ENCODE measurements at places on chromosomes 4 and X. TPM values are rescaled to one million over a fixed set of nuclear protein-coding genes. Genes with fewer than 3 reads are reported as not detected.

GRCh38 chrX:14864631-14865030, 8.2 kb downstream of the FANCB start:
- DNase-seq: no peak

DNA sequence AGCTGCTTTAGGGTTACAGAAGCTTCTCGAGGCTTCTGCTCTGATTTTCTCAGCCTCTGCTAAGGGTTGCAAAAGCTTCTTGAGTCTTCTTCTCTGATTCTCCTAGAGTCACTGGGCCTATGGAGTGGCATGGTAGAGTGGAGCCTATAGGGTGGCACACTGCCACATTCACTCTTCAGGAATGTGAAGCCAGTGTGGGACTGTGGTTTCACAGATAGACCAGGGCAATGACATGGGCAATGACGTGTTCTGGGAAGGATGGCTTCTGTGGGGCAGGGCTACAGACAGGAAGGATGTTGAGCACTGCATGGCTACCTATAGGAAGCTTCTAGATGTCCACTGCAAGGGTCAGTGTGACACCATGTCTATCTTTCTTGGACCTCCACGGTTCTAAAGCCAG, 11.0 kb upstream of the MAMLD1 start:
- no peak for DNase-seq

DNA sequence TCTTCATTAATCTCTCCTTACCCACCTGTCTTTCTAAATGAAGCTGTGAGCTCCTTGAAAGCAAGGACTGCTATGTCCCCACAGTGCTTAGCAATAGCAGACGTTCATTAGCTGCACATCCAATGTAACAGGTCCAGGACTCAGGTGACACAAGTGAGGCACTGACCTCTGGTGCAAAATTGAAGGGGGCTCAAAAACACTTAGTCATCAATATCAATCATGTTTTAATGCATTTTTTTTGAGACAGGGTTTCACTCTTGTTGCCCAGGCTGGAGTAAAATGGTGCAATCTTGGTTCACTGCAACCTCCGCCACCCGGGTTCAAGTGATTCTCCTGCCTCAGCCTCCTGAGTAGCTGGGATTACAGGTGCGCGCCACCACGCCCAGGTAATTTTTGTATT, 56.1 kb upstream of the ADGRG2 start:
- DNase-seq: no peak

DNA sequence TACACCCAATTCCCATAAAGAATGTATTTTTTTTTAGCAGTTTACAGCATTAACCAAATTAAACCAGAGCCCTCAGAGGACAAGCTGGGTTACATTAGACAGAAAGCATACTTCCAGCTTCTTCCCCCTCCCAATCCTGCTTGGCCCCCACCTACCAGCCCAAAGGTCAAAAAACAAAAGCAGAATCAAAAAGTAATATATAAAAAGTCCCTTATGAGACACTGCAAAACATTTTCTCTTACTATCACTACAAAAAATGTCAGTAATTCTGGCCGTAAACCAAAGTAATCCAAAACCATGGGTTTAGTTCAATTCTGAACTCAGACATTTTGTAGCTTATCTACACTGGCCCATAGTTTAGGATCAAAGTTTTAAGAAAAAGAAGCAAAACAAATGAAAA, 38.0 kb downstream of the APBB2 start:
- no peak for DNase-seq

DNA sequence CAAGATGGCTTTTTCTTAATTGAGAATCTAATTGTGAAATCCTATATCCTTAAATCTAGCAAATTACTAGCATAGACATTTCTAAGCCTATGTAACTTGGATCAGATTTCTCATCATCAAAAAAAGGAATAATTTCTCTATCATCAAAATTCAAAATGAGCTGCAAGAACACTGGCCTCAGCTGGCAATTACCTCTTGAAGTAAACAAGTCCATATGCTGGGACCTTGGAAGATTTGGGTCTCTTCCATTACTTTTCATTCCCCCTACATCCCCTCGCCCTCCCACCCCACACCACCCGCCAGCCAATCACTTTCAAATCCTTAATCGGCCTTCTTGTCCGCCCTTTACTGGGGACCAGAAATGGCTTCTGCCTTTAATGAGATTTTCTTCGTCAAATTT, 23.3 kb upstream of the MBTPS2 start:
- DNase-seq: no peak

GRCh38 chr4:154399259-154399974, 92.2 kb downstream of the DCHS2 start:
- peak; percentile 68 for DNase-seq

DNA sequence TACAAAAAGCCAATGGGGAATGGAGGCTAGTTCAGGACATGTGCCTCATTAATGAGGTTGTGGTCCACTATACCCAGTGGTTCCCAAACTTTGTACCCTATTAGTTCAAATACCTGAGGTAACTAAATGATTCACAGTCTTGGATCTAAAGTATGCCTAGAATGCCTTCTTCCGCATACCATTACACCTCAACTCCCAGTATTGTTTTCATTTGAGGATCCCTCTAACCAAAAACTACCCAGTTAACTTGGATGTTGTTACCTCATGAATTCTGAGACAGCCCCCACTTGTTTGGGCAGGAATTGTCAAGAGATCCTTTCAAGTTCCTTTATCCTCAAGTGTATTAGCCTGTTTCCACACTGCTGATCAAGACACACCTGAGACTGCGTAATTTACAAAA, 439.2 kb downstream of the PCDH10 start:
- DNase-seq: no peak

DNA sequence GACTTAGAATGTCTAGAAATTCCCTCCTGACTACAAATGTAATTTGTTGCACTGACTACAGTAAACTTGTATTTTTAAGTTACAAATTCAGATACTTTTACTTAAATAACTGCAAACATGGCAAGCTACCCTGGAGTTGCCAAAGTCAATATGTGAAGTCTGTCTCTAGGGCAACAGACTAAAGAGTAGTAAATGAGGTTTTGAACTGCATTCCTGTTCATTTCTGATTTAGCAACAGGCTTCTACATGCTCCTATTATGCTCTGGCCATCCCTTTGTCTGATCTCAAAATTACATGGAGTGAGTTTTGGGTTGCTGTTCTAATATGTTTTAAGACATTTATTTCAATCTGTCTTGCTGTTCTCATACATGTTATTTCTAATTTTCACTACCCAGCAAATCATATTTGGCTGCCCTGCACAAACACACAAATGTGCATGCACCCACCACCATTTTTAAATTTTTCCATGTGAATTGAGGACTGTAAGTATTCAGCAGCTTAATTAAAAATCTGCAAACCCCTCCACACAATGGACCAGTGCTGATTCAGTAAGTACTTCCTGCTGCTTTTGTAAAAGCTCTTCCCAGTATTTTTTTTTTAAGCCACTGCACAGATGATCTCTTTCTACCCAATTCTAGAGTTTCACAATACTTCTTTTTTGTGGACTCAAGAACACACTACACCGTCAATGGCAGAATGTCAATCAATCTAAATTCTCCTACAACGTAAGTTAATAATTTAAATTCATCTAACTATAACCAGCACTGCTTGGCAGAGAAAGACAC, 26.7 kb downstream of the SH3RF1 start:
- no peak for DNase-seq

- DNase-seq: no peak
These were observed 1471.8 kb downstream of the PCDH7 start for GRCh38 chr4:32191961-32192360.

GRCh38 chr4:16290681-16291420, 64.6 kb upstream of the TAPT1 start:
- DNase-seq: no peak

DNA sequence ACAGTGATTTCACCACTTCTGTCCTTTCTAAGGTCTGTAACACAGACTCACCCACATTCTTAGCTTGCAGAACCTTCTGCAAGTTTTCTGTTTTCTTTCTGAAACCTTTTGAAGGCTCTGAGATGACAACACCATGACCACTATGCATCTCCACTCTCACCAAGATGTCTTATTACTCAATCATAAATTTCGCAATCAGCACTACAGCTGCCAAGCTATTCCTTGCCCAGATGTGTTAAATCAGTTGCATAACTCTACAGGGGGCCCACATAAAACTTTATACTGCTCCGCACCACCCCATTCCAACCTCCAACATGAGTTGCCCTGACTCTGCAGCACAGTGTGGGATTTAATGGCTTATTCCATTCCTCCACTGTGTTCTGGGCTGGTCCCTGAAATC, 229.9 kb downstream of the COL25A1 start:
- DNase-seq: no peak

DNA sequence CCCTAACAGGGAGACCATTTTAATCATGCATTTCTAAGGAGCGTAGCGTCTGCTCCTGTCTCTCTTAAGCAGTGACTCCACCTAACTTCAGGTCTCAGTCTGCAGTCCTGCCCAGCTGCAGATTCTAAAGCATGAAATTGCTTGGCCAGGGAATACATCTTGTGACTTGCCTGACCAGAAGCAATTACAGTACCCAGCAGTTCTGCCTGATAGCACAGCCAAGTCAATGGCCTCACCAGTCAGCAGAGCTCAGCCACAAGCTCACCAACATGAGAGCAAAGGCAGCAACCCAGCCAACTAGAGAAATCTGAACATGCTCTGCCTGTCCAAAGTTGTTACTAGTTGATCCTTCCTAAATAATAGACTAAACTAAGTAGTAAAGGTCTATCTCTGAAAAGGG, 2011.9 kb upstream of the PCDH10 start:
- DNase-seq: no peak

DNA sequence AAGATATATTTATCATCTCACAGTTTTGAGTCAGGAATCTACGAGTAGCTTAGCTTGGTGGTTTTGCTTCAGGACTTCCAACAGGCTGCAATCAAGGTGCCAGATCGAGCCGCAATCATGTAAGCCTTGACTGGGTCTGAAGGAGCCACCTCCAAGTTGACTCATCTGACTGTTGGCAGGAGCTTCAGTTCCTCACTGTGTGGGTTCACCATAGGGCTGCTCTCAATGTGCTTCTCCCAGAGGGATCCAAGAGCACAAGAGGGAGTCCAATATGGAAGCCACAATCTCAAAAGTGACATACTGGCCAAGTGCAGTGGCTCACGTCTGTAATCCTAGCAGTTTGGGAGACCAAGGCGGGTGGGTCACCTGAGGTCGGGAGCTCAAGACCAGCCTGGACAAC, 26.5 kb downstream of the DCHS2 start:
- no peak for DNase-seq

DNA sequence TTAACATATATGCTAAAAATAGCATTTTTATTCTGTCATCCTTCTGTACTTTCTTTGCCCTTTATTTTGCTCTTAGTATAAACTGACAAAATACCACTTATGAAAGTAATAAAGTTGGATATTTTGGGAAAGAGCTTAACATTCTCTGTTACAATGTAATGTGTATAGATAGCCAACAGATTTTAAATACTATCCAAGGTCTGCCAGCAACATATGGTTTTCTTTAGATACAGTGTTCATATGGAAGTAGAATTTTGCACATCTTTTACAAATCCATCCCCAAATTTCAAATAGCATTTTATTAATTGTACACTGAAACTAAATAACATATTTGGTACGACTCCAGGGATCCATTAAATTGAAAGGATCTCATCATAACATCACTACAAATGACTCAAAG, 268.6 kb upstream of the PCDH18 start:
- DNase-seq: no peak

GRCh38 chr4:98778206-98778605, 119.8 kb upstream of the TSPAN5 start:
- DNase-seq: no peak

- DNase-seq: no peak
These were observed 79.5 kb upstream of the SLIT2 start for GRCh38 chr4:20172070-20172760.

- DNase-seq: no peak
These were observed 32.4 kb upstream of the KIT start for GRCh38 chr4:54625391-54625790.

- DNase-seq: no peak
These were observed 19.4 kb upstream of the SEL1L3 start for GRCh38 chr4:25882226-25882625.

- no peak for DNase-seq
These were observed 894.0 kb upstream of the FRG1 start for GRCh38 chr4:189046642-189047041.

GRCh38 chr4:163680386-163681098, 186.1 kb downstream of the TMA16 start:
- no peak for DNase-seq

DNA sequence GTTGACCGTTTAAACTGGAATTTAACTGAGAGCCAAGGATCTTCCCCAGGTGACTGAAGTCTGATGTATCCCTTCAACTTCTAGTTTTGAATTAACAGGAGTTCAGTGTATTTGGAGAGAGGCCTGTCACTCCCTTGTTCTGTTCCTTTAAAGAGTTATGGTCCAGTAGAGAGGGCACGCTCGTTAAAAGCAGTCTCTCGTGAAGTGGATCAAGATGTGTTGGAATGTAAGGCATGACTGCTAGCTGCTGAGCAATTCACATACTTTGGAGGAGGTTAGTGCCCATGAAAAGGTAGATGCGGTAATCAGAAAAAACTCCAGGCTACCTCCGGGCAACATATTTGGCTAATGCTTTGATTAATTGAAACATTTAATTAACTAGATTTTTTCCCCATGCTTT, 65.7 kb downstream of the SHROOM2 start:
- peak; percentile 56 for DNase-seq

- no peak for DNase-seq
These were observed 245.9 kb upstream of the TLL1 start for GRCh38 chr4:165627128-165627527.

- no peak for DNase-seq
These were observed 1257.2 kb downstream of the ADGRL3 start for GRCh38 chr4:62457356-62457755.

DNA sequence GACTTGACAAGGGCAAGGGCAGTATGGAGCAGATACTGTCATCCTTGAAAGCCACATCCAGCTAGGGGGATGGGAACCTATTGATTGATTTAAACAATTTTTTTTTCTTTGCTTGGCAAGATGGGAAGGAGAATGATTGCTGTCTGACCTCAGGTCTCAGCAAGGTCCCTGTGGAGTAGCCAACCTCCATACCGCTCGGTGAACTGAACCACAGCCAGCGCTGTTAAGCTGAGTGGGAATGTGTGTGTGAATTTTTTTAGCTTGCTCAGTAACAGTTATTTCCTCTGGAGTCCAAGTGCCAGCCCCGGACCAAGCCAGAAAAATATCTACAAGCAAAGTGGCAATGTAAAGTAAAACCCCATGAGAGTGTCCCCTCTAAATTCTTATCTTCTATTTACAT, 25.9 kb downstream of the DCX start:
- DNase-seq: no peak

DNA sequence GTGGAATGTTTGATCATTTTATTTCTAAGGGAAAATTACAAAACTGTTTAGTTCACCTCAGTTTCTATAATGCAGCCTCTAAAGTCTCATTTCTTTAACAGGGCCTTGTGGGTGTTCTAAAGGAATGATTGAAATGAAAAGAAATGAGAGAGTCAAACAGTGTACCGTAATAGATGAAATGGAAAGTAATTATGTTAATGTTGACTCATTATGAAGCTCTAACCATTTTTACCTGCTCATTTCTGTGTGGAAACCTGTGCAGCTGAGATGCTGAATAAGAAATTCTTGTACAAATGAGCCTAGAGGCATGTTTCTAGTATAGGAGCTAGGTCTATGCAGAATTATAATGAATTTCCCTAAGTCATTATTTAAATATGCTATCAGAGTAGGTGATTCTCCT, 45.2 kb upstream of the RPA4 start:
- DNase-seq: no peak

Gene STBD1
- polyA plus RNA-seq: 1.3 TPM

Gene SH2D1A
- polyA plus RNA-seq: 0.22 TPM

Gene SPANXA2
- polyA plus RNA-seq: not detected

Gene AMOT
- polyA plus RNA-seq: 80.5 TPM

Gene ADH1A
- polyA plus RNA-seq: 2.3 TPM

Gene RAB41
- 1.6 TPM for polyA plus RNA-seq

Gene F9
- polyA plus RNA-seq: not detected

Gene GAGE1
- polyA plus RNA-seq: not detected

Gene SHOX
- polyA plus RNA-seq: 0.12 TPM

Gene GAB3
- 2.5 TPM for polyA plus RNA-seq

Gene RNF128
- polyA plus RNA-seq: 13.9 TPM

All from left kidney (tissue), 8 donors.